ENCODE measurements at places on chromosomes 6 and 20.

- no peak for DNase-seq
These were observed 14.8 kb upstream of the TREM2 start for GRCh38 chr6:41177695-41178094.

GRCh38 chr6:118752803-118753202, 101.4 kb upstream of the CEP85L start:
- no peak for DNase-seq

GRCh38 chr6:69699655-69700054, 97.2 kb downstream of the LMBRD1 start:
- no peak for DNase-seq

DNA sequence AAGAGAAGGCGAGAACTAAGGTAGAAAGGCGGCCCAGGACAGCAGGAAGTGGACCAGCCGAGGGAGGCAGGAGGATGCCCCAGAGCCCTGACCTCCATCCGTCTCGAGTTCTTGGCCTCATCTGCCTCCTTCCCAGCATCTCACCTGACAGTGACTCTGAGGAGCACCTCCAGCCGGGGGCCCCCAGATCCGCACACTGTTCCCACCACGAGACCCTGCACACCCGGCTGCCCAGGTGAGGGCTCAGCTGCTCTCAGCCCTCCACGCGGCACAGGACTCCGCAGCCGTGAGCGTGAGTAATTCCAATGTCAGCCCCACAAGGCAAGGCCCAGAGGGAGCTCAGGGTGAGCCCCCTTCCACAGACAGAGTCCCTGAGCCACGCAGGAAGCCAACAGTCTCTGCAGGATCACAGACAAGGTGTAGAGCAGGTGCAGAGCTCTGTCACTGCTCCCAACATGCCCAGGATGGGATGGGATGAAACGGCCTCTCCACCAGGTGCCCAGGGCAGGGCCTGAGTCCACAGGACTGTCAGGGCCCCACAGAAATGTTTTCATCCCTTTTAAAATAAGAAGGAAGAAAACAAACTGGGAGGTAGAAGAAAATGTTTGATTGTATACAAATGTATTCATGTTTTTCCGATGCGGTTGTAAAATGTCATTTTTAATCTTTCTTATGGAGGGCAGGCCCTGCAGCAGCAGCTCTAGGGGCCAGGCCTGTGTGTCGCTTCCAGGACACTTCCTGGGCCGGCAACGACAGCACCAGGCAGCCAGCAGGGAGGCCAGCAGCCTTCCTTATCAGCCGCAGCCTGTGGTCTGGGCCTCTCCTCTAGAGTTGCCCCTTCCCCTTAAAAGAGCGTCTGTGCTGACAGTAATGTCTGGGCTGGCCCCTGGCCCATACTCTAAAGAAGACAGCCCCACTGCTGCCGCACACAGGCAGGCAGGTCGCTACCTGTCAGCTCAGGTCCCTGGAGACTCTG, 66.9 kb downstream of the DLL1 start:
- DNase-seq = no peak

DNA sequence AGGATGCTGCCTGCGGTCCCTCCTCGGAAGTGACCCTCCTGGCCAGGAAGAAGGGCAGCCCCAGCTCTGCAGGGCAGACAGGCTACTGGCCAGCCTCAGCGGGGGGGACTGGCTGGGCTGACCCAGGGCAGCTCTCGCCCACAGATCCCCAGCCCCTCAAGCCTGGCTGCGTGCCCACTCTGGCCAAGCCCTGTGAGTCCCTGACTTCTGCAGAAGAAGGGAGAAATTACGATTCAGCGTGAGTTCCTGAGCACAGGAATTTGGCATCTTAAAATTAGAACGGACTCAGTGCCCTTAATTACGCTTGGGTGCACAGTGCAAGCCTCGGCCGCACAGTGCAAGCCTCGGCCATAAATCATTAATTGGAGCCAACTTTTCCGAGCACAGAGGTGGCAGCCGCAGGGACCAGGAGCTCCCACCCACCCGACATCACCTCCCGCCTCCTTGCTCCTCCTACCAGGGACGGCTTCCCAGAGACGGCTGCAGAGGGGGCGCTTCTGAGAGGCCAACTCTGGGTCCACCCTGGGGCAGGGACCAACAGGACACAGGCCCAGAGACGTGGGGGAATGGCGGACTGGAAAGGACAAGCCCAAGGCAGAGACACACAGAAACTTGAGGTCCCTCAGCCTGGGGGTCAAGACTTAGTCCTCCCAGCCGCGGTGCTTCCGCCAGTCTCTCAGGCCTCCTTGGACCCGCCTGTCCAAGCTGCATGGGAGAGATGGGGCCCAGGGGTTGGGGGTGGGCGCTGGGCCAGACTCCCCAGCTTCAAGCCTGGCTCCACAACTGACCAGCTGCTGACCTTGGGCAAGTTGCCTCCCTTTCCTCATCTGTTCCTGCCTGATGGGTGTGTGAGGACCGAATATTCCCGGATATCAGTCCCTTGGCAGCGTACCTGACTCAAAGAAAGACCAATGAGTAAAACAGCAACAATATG, 165.4 kb downstream of the TAF4 start:
- DNase-seq = no peak

DNA sequence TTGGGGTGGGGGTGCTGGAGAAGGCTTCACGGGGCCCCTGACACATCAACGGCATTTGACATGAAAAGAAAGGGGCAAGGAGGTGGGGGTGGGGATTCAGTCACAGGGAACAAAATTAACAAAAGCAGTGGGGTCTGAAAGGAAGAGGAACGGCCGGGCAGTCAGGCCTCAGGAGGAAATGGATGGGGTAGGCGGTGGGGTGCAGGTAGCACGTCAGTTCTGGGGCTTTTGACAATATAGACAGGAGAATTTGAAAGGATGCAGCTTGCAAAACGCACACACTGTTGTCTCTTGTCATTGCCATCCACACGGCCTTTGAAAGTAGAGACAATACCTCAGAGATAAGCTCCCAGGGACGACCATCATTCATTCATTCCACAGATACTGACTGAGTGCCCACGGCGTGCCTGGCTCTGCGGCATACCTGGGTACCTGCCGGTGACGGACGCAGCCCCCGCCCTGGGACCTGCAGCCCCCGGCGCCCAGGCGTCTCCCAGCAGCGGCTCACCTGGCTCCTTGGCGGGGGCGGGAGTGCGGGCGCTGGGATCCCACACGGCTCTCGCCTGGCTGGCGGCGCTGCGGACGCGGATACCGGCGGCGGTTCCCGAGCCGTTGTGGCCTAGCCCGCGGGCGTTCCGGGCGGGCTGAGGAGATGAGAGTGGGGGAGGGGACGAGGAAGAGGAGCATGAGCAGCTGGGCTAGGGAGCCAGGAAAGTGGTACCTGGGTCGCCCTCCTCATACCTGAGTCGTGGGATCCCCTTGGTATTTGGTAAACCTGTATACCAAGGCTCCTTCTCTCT, at the start of gene SLC26A8:
TSS of gene SLC26A8 (minus strand) at position 646 of the 800 bp plus-strand sequence. CDS start 4,934 bp downstream, outside the sequence.
- no peak for DNase-seq

DNA sequence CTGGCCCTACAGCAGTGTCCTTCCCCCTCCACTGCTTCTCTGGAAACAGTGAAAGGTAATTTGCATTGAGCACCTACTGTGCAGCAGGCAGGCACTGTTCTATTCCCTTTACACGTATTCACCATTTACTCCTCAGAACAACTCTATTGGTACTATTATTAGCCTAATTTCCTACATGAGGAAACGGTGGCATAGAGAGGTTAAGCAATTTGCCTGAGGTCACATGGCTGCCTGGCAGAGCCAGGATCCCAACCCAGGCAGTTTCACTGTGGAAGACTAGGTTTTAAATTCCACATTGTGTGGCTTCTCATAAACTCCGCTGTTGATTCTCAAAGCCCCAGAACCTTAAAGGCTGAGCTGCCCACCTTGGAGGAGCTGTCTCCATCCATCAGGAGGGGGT, 72.7 kb downstream of the CLIC5 start:
- no peak for DNase-seq

DNA sequence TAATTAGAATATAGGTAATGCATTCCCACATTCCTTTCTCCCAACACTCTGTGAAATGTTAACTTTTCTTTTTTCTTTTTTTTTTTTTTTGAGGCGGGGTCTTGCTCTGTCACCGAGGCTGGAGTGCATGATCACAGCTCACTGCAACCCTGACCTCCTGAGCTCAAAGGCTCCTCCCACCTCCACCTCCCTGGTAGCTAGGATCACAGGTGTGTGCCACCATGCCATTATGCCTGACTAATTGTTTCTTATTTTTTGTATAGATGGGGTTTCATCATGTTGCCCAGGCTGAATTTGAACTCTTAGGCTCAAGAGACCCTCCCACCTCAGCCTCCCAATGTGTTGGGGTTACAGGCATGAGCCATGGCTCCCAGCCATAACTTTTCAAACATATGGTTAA, 135.7 kb upstream of the SHLD1 start:
- no peak for DNase-seq

DNA sequence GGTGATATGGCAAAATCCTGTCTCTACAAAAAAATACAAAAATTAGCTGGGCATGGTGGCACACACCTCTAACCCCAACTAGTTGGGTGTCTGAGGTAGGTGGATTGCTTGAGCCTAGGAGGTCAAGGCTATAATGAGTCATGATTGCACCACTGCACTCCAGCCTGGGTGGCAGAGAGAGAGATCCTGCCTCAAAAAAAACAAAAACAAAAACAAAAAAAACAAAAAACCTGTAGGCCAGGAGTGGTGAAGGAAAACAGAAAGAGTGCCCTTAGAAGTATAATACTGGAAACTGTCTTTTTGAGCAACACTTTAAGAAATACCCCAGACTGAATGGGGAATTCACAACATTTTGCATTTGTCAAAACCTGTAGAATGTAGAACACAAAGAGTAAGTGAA, 85.3 kb downstream of the JARID2 start:
- DNase-seq = no peak

DNA sequence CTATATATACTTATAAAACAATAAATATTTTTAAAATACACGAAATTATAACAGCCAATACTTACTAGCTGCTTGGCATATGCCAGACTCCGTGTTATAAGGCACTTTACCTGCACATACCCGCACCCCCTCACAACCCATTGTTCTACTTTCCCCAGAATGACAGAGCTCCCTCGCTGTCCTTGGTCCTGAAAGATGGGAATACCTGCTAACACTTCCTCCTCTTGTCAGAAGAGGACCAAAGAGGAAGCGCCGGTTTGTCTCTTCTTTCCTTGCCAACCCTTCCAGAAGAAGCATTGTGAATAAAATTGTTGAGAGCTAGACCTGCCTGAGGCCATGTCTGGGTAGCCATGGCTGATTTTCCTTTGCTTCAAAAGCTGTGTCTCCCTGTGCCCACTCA, 149.3 kb downstream of the PTPRT start:
- no peak for DNase-seq

GRCh38 chr6:14306151-14306906, 188.8 kb downstream of the CD83 start:
- DNase-seq = no peak

DNA sequence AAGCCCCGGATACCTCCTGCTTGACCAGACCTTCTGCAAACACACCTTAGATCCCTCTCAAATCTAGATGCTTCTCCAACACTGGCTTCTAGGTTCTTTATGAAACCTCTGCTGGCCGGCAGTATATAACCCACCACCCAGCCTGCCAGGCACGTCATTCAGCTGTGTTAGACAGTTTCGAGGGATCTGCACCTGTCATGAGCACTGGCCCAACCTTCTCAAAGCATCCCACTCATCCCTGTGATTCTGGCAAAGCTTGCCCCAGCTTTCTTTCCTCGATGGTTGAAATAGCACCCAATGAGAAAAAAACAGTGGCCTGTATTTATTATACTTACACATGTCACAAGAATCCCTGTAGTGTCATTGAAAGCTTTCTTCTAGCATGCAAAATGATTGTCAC, 157.8 kb downstream of the MTHFD1L start:
- DNase-seq = no peak

GRCh38 chr6:2881423-2881822, 21.7 kb downstream of the SERPINB9 start:
- no peak for DNase-seq

GRCh38 chr20:35743693-35744491, 1.8 kb upstream of the RBM39 start:
- DNase-seq = no peak

- DNase-seq = no peak
These were observed 562.9 kb upstream of the CHD6 start for GRCh38 chr20:42181064-42181463.

DNA sequence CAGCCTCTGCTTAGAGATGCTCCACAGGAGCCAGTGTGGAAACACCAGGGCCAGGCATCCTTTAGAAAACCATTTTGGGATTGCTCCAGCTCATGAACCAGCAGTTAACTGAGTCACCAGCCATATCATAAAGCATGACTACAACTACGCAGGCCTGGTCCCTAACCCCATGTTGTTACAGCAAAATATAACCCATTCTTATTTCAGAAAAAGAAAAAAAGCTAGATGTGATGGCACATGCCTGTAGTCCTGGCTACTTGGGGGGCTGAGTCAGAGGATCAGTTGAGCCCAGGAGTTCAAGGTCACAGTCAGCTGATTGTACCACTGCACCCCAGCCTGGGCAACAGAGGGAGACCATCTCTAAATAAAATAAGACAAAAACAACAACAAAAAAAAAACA, 36.8 kb downstream of the C6orf15 start:
- no peak for DNase-seq

DNA sequence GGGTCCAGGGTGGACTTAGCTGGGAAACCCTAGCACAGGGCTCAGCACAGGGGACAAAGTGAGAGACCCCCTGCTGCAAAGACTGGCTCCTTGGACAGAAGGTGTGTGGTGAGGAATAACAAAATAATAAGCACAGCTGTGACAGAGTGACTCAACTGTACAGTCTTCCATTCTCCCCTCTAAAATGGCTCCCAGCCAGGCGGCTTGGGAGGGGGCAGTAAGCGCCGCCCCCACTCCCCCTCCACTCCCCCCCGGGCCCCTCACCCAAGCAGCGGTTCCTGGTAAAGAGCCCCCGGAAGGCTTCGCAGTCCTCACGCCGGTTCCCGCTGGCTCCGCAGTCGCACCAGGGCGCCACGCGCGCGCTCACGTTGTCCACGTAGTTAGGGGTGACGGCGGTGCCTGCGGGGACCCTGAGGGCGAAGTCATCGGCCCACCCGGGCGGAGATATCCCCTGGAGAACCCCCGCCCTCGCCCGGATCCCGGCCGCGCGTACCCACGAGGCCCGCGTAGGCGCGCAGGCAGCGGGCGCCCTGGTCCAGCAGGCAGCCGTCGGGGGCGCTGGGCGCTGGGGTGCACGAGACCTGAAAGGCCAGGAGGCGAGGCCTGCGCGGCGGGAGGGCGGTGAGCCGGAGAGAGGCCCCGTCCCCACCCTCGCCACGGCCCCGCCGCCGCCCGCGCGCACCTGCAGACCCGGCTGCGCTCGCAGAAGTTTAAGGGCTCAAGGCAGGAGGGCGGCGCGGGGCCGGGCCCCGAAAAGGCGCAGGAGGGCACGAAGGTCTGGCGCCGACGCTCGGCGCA, 2.7 kb downstream of the GFRA4 start:
- no peak for DNase-seq

- DNase-seq = no peak
These were observed 11.7 kb downstream of the C20orf96 start for GRCh38 chr20:278607-279571.

DNA sequence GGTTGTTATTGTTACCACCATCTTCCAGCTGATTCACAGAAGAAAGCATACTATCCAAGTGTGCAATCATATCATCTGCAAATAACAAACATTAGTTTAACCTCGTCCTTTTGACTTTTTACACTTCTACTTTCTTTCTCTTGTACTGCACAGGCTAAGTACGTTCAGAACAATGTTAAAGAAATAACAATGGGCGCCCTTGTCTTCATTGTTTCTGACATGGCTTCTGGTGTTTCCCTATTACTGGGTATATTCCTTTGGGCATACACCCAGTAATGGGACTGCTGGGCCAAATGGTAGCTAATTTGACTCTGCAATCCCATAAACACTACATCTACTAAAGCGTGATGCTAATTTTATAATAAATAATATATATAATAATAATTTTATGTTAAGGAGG, 146.7 kb downstream of the GJA10 start:
- no peak for DNase-seq
